ENCODE measurements at places on chromosomes 1 and 21. TPM values are rescaled to one million over a fixed set of nuclear protein-coding genes. Genes with fewer than 3 reads are reported as not detected.

SLFNL1 gene
- total RNA-seq = 0.68 TPM

FAM163A gene
- not detected for total RNA-seq

SPRR2F gene
- total RNA-seq = not detected

DNA sequence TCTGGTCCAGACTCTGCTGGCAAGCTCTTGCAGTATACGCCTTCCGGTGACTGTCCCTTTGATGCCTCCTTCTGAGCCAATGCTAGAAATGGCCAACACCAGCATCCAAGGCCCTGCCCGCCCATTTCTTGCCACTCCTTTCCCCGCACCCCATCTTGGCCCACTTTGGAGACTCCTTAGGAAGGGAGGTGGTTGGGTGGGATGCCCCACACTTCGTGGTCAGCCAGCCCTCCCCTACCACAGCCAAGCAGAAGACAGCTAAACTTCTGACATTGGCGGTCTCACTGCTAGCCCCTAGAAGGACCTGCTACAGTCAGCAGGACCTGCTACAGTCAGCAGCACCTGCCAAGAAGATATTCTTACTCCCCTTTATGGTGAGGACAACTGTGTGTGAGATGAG is 73.5 kb upstream of the CLDN14 start:
- DNase-seq = no peak

DNA sequence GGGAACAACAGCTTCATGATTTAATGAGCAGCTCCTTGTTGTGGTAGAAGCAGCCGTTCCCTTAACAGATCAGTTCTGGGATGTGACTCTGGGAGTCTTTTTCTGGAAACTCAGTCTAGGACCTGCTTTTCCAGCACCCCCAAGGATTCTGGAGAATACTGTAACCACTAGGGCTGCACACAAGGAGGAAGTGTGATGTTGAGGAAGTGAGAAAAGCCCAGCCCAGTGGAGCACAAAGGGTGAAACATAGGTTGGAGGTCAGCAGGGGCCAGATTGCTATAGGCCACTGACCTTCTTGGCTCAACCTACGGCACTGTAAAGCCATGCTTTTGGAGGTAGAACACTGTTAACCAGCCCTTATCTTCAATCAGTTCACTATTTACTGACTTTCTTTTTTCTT is 10.1 kb upstream of the PLA2G5 start:
- DNase-seq = no peak

- DNase-seq = no peak
Measured at GRCh38 chr1:169680377-169681019, 30.9 kb downstream of the SELL start.

DNA sequence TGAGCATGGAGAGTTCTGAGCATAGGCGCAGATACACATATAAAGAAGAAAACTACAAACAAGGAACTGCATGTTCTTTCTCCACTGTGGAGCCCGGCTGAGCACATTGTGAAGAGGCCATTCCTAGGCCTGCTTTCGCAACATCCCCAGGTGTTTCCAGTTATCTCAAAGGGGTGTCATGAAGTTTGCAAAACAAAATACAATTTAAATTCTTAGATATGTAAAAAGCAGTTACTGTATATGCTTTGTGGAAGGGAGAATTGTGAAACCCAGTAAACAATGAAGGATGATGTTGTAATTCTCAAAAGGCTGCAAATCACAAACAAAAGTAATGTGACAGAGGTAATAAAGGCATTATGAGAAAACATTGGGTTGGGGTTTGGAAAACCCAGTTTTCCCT is 98.6 kb upstream of the ZNF644 start:
- no peak for DNase-seq

DNA sequence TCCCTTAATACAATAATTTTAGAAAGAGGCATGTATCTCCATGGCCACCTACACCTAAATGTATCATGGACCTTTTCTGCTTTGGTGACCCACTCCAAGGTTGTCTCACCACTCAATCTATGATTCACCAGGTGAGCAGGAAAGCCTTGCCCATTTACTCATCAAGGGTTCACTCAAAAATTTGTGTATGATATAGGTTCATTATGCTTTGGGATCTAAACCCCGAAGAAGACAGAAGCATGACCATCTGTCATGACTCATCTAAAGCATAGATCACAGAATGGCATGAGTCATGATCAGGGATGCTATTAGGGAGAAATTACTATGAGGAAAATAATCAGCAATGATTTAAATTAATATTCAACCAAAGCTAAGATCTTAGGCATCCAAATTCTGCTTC is 38.5 kb downstream of the PYHIN1 start:
- DNase-seq = no peak

DNA sequence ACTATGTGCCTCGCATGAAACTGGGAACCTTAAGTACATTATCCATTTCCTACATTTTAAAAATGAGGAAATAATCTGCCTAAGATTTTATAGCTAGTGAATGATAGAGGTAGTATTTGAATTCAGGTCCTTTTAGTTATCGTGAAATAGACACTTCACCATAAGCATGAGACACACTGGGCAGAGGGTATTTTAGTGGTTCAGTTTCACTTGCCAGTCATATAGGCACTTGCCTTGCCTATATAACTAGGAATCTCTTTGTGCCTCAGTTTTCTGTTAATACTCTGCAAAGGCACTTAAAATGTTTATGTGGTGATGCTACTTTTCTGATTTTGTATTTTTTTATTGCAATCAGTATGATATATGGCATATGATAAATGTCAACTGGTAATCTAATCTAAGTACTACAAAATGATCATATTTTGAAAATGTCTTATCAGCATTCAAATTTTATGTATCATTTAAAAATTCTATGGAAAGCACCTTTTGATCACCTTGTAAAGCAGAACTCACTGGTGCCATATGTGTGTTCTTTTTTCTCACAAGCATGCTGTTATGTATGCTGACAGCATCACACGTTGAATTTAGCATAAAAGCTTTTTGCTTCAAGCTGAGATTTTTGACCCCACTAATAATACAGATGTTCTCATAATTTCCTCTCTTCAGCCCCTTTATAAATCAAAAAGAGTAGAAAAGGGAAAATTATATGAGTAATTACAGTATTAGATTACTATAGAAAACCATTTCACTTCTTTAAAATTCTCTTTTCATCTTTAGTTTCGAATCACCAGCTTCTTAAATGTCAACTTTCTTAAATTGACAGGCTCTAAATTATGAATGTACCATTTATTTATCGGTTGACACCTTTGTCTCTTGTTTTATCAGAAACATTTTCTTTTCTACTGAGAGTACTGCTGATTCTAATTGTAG is 52.6 kb downstream of the RPS6KC1 start:
- no peak for DNase-seq

DNA sequence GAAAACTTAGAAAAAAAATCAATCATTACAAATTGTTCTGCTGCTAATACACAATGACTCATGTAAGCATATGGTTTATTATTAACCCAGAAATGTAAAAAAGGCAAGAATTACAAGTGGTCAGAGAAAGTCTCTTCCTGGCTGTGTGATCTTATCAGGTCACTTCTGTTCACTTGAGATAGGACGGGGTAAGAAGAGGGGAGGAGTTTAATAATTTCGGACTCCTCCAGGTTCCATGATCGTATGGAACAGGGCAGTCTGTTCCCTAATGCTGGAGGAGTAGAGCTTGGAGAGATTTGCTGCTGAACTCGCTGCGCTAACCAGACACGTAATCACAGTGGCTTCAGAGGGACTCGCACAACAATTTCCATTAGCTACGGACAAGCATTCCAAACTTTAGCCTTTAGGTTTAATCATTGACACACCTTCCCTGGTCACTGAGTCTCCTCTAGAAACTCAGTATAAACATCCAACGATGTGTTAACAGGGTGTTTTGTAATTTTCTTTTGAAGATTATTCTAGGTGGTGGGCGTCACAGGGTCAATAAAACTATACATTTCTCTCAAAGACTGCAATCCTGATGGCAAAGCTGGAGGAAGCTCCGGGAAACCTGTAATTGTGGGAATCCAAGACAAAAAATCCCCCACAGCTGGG is 1.3 kb downstream of the CRYZ start:
- DNase-seq = no peak

- DNase-seq = no peak
Measured at GRCh38 chr1:66273656-66274055, 260.3 kb upstream of the SGIP1 start.

DNA sequence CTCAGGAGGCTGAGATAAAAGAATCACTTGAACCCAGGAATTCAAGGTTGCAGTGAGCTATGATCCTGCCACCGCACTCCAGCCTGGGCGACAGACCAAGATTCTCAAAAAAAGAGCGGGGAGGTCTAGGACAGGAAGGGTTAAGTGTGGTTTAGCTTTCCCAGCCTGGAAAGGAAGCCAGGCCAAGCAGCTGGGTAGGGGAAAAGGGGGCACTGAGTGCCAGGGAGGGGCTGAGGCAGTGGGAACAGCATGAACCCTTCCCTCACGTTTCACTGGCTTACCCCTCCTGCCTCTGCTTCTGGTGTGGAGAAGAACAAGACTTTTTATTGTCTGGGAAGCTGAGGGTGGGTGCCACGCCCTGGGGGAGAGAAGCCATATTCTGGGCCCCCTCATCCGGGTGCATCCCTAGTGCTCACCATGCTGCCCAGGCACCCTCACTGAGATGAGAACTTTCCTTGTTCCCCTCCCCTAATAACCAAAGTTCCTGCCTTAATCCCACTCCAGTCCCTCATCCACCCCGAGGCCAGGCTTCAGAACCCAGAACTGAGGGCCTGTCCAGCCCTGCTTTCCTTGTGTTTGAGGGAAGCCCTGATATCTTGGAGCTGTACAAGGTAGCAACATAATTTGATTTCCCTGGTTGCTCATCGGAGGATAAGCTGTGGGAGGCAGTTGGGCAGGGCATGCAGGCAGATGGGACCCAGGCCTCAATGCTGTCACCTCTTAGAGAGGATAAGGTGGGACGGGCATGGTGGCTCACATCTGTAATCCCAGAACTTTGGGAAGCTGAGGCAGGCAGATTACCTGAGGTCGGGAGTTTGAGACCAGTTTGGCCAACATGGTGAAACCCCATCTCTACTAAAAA is 2.0 kb upstream of the LMNA start:
- no peak for DNase-seq

DNA sequence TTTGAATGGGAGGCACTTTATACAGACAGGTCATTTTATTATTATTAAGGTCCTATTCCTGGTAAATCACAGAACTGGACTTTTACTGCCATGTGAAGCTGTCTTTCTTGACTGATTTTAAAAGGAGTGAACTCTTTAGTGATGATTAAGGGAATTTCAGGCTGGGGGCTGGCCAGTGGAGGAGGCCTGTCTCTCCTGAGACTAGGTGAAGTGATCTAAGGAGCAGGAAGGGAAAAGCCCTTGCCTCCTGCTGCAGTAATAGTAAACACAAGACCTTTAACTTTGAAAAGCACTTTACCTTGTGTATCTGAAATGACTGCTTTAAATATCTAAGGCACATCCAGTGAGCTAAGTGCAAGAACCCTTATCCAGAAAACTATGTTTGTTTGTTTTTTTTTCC is 118.0 kb upstream of the SPAG17 start:
- no peak for DNase-seq

DNA sequence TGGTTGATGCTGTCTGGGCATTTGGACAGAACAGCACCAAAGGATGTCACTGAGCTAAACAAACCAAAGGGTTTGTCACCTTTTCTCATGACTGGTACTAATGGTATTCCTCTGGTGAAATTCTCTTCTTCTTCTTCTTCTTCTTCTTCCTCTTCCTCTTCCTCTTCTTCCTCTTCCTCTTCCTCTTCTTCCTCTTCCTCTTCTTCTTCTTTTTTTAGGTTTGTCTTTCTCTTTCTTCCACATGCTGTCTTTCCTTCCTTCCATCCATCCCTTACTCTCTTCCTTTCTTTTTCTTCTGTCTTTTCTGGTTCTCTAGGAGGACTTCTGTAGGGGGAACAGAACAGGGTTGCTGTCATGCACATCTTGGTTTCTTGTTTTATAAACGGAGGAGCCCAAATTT is 9.3 kb upstream of the IGFN1 start:
- no peak for DNase-seq

DNA sequence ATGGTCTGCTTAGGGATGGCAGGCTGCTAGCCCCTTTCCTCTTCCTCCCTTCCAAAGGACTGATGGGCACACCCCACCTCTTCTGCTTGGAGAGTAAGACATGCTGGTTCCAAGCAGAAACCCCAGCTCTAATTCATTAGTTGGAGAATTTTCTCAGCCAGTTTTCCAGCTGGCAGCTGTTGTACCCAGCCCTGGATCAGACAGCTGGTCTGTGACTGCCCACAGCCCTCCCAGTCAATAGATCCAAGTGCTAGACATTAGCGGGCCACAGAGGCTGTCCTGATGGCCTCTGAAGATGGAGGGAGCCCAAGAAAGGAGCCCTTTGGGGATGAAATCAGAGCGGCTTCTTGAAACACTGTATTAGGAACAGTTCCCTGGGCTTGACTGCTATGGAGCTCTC is 35.8 kb downstream of the ACOT11 start:
- no peak for DNase-seq

DNA sequence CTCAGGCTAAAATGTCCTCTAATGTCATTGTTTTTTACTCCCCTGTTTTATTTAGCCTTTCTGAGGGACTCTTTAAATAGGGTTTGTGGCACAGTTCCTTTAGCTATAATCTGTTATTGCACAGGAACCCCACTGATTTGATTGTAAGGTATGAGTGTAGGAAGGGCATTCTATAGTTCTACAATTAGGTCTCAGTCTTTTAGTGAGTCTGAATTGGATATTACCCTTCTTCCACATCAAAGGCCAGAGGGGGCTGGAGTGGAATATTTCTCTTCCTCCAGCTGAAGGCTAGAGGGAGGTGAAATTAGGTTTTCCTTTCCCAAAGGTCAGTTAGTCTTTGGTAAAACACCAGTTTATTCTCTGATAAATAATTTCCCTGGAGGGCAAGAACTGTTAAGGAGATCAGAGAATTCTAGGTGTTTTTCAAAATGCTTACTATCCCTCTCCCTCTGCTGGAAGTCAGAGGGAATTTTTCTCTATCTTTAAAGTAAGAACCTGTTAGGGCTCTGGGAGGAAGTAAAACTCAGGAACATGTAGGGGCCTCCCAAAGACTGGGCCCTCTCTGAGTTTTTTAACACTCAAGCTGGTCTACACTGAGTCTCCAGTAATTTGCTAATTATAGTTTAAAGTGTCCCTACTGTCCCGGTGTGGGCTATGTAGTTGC is 176.3 kb upstream of the ZNHIT6 start:
- DNase-seq = no peak

GRCh38 chr21:42236693-42237092 is 17.8 kb downstream of the ABCG1 start:
- DNase-seq = no peak

DNA sequence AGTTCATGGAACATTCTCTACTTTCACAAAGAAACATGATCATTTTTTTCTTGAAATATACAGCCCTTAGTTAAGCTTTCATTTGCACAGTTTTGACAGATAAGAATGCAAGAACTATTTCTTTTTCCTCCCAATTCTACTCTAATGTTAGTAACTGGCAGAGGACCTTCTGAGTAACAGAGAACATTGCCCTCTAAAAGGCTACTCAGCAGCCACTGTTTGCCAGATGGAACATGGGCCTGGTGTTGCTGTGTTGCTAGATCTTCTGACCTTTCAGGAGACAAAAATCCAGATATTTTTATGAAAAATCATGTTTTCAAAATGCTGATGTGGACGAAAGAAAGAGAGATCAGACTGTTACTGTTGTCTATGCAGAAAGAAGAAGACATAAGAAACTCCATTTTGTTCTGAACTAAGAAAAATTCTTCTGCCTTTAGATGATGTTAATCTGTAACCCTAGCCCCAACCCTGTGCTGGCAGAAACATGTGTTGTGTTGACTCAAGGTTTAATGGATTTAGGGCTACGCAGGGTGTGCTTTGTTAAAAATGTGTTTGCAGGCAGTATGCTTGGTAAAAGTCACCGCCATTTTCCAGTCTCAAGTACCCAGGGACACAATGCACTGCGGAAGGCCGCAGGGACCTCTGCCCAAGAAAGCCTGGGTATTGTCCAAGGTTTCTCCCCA is 2.9 kb upstream of the PRDX6 start:
- no peak for DNase-seq

- DNase-seq = no peak
Measured at GRCh38 chr1:37717631-37718030, 25.3 kb downstream of the CDCA8 start.

Measured in thoracic aorta (tissue), 2 donors.